Stimulated activated CD8-positive, alpha-beta memory T cell treated with anti-CD3 and anti-CD28 coated beads, Interleukin-4, amount 100 ng/mL, for 1 hour (primary cell): ENCODE measurements at places on chromosomes 12 and 14.

DNA sequence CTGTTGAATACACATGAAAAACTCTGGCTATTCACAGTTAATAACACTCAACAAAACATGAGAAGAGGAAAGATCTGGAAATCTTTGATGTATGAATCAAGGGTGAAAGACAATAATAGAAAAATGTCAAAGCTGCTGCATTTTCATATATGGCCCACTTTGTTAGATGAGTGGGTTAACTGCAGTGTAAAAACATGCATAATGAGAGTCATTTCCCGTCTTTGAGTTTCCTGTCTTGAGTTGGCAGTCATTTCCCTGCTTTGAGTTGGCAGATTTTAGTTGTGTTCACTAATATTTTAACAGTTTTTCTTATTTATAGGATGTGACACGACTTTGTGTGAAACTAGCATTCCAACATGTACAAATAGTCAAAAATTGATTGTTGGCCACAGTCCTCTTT lies 87.9 kb upstream of the PTPRQ start:
- no peak for DNase-seq

DNA sequence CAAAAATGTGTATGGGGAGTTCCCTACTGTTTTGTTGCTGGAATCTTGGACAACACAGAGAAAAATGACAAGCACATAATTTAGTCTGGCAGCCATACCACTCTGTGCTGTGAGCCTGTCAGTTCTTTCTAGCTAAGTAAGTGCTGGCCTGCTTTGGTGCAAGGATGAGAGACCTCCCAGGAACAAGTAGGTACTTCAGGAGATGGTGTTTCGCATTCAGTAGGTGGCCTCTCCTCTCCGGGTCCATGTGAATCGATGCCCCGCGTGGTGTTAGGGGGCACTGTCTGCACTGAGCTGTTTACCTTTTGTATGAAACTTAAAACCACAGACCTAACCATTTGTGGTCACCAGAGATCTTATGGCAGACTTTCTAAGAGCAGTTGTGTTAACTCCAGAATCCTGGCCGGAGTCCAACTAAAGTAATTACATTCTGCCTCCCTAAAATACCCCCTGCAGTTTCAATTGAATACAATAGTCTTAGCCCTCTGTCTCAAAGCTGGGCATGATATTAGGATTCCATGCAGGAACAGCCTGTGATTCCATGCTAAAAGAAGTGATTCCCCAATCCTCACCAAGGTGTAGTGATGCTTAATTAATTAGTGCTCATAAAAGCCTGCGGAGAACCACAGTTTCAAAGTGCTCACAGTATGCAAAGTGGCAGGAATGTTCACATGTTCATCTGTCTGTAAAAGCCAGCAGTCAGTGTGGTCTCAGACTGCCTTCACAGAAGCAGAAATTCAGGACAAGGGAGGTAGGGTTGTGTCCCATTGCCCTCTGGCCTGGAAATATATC lies 64.2 kb downstream of the LLPH start:
- DNase-seq = no peak

DNA sequence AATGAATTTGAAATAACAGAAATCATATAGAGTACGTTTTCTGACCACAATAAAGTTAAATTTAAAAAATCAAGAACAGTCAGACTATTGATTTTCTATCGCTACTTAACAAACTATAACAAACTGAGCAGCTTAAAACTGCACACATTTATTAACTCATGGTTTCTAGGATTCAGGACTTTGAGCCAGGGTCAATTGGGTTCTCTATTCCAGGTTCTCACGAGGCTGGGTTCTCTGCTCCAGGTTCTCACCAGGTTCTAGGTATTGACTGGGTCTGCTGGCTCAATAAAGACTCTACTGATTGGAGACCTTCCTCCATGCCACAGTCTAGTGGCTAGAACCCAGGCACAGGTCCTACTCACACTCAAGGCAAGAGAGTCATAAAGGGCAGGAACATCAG lies 22.8 kb downstream of the ABCC9 start:
- no peak for DNase-seq

GRCh38 chr14:100822532-100823296 lies 3.2 kb upstream of the MEG3 start:
- no peak for DNase-seq

DNA sequence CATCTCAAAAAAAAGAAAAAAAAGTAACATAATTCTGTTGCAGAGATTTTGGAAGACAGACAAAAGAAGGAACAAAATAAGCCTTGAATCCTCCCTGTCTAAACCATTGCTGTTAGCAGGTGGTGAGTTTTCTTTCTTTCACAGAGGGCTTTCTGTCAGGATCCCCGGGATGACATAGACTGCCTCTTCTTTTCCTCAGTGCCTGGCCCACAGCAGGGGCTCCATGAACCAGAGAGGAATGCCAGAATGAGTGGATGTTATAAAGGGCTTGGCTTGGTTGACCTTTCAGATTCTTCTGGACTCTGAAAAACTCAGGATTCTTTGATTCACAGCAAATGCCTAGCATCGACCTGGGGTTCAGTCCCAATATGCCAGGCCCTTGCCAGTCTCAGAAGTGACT lies 45.8 kb upstream of the CORO1C start:
- no peak for DNase-seq

DNA sequence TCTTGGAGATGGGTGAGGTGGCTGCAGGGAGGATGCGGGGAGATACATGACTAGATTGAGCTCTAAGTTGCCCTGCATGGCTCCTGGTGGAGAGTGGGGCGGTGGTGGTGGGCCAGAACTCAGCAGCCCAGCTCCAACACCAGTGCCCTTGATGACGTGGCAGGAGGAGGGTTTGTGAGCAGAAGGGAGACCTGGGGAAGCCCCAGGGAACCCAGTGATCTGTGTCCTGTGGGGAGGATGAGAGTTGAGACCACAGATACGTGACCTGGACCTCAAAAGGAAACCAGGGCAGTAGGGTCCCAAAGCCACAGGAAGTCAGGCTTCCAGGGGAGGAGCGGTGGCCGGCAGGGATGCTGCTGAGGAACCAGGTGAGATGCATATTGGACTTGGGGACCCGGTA lies 989.1 kb upstream of the TMEM132C start:
- DNase-seq = no peak

DNA sequence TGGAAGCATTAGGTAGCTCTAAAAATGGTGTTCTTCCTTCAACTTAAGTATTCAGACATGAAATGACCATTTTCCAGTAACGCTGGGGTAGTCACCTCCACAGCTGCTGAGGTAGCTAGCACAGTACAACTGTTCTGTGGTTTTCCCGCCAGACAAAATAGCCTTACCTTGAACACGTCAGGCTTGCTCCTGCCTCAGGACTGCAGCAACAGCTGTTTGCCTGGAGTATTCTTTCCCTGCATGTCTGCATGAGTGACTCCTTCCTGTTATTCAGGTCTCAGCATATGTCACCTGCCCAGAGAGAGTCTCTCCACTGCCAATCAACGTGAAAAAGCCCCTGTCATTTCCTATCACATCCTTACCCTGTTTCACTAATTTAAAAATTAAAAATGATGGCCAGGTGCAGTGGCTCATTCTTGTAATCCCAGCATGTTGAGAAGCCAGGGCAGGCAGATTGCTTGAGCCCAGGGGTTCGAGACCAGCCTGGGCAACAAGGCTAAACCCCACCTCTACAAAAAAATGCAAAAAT lies 37.9 kb downstream of the WDR89 start:
- no peak for DNase-seq

DNA sequence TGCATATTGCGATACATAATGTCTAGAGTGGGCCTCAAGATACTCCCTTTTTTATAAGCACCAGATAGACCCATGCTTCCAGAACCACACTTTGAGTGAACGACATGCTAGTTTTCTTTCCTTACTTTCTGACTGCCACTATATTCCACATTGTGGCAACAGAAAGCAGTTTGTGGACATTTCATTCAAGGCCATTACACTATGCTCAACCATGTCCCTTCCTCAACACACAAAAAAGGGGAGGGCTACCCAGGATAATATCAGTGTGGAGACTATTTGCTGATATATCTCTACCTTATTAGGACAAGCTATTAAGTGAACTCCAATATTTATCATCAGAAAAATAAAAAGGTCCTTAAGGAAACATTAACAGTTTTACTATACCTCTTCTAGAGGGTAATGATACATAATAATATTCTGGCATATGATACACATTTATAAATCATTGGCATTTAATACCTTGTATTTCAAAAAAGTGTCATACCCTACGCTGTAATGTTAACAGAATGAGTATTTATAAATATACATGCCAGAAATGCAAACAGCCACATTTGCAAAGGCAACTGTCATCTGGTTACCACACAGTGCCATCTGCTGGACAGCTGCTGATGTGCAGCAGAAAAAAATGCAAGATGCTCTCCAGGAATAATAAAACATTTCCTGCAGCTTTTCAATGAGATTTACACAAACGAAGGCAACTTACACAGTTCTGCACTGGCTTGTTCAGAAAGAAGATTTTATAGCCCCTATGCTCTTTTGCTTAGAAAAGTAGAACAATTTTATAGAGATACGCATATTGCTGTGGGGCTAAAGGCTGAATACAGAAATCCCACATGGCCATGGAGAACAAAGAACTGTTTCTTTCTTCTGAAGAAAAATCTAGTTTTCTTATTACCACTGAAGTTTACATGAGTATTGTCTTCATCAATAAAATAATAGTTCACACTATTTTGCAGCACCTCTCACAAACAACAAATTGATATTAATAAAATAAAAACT lies 182.2 kb upstream of the GRIP1 start:
- DNase-seq = peak; percentile 3

- DNase-seq = no peak
These were observed 98.4 kb downstream of the RMST start for GRCh38 chr12:97560786-97561618.
